Liver (tissue), 10 donors: ENCODE measurements at places on chromosomes 16 and 17. TPM values are rescaled to one million over a fixed set of nuclear protein-coding genes. Genes with fewer than 3 reads are reported as not detected.

DNA sequence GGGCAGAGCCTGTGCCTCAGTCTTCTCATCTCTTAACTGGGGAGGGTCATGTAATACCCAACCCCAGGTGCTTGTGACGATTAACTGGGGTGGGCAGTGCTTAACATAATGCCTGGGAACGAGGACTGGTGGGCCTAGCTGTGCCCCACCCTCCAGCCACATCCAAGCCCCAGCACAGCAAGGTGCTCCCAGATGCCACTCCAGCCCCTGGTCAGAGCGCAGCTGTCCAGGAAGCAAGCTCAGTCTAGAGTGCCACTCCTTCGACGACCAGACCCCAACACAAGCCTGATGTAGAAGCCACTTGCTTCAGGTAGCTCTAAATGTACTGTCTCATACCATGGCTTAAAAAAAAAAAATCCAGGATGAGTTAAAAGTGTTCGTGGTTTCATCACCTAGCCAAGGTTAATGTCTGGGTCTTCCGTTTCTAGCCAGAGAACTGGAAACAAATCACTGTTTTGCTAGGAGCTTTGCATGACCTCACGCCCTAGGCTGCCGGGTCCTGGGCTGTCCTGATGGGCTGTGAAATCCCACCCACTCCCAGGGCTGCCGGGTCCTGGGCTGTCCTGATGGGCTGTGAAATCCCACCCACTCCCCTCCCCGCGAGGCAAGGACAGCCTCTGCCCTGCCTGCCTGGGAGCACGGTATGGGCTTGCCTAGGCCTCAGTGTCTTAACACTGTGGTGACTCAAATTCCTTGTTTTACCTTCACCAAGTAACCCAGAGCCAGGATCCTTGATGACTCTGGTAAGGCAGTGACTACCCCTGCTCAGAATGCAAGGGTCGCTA lies 7.7 kb downstream of the MIEF2 start:
- H3K36me3 ChIP-seq = peaks cover 7% of the 10 kb centered on the region
- DNase-seq = peak; percentile 46
- H3K4me3 ChIP-seq = no peak overlapping the region
- H3K27ac ChIP-seq = no peak overlapping the region

DNA sequence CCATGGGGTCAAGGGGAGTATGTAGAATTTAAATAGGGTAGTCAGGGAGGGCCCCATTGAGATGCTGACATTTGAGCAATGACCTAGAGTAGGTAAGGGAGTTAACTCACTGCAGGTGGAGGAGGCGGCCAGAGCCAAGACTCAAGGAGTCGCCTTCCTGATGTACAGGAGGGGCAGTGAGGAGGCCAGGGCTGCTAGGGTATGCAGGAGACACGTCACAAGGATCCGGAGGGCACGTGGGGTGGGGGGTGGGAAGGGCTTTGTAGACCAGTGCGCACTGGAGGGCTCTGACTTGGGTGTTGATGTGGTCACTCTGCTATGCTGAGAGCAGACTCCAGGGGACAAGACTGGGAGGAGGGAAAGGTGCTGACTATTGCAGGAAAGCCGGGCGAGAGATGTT lies 37.5 kb downstream of the SPECC1 start:
- DNase-seq = no peak
- H3K4me1 ChIP-seq = no peaks in the 10 kb centered on the region

GRCh38 chr17:80475910-80476876 lies at the start of gene NPTX1:
Gene NPTX1 (minus strand): TSS chr17:80476607. CDS start chr17:80476446, 161 bp downstream.
- peaks cover 11% of the 10 kb centered on the region for H3K4me1 ChIP-seq
- peaks cover 9% of the 10 kb centered on the region for H3K27me3 ChIP-seq
- DNase-seq = no peak
- H3K27ac ChIP-seq = no peak within 1 kb of the TSS
- H3K4me3 ChIP-seq = no peak within 1 kb of the TSS
- no peaks in the 10 kb centered on the region for H3K36me3 ChIP-seq

GRCh38 chr17:16258901-16259300 lies 41.9 kb downstream of the PIGL start:
- H3K4me1 ChIP-seq = peaks cover 18% of the 10 kb centered on the region
- DNase-seq = no peak
- no peaks in the 10 kb centered on the region for H3K27me3 ChIP-seq
- no peak overlapping the region for H3K4me3 ChIP-seq

DNA sequence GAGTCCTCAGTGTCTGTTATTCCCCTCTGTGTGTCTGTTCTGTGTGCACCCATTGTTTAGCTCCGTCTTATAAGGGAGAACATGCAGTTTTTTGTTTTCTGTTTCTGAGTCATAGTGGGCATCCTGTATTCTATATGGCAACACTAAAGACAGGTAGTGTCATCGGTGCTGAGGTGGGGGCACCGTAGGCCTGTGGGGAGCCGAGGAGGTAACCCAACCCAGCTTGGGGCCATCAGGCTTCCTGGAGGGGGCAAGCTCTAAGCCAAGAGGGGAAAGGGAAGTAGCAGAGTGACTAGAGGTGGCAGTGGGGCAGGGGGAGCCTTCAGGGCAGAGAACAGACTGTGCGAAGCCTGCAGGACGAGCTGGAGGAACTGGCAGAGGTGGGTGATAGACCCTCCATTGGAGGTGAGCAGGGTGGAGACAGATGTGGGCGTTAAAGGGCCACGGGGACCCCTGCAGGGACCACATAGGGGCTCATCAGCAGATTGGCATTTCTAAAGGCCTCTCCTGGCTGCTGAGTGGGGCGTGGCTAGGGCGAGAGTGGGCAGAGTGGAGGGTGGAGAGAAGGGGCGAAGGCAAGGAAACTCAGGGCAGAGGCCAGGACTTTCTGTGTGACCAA lies 36.5 kb downstream of the CPNE2 start:
- no peaks in the 10 kb centered on the region for H3K4me1 ChIP-seq
- no peaks in the 10 kb centered on the region for H3K36me3 ChIP-seq
- H3K4me3 ChIP-seq = no peak overlapping the region
- DNase-seq = no peak
- H3K27me3 ChIP-seq = no peaks in the 10 kb centered on the region

GRCh38 chr16:24511174-24511573 lies 28.2 kb upstream of the RBBP6 start:
- H3K4me3 ChIP-seq = no peak overlapping the region
- H3K36me3 ChIP-seq = no peaks in the 10 kb centered on the region
- H3K4me1 ChIP-seq = no peaks in the 10 kb centered on the region
- peaks cover 3% of the 10 kb centered on the region for H3K27me3 ChIP-seq

- H3K4me1 ChIP-seq = peaks cover 3% of the 10 kb centered on the region
- H3K27me3 ChIP-seq = no peaks in the 10 kb centered on the region
Observed at GRCh38 chr16:58678269-58678668, 6.3 kb downstream of the SLC38A7 start.

DNA sequence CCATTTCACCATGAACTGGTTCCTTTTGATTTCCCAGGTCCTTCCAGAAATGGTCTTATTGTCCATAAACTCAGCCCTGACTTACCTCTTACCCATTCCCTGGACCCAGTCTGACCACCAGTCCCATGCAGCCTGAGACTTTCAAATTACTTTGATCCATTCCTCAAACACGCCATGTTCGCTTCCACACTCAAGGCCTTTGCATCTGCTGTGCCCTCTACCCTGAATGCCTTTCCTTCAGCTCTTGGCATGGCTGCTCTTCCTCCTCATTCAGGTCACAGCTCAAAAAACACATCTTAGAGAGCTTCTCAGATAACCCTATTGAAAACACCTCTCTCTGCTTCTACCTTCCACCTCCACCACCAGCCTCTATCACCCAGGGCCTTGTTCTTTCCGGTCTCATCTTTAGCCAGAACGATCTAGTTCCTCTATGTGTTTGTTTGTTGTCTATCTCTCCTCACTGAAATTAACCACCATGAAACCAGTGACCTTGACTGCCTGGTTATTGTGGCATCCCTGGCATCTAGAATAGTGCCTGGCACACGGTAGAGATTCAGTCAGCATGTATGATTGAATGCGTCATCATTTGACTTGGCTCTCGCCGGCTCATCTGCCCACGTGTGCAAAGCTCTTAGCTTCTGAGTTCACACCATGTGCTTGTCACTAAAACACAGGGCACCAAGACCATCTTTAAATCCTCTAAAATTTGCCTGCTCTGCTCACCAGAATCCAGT lies 12.8 kb downstream of the CRYM start:
- peaks cover 32% of the 10 kb centered on the region for H3K4me1 ChIP-seq
- no peak for DNase-seq
- no peaks in the 10 kb centered on the region for H3K27me3 ChIP-seq
- H3K27ac ChIP-seq = peak overlapping the region; percentile 82
- H3K36me3 ChIP-seq = no peaks in the 10 kb centered on the region

DNA sequence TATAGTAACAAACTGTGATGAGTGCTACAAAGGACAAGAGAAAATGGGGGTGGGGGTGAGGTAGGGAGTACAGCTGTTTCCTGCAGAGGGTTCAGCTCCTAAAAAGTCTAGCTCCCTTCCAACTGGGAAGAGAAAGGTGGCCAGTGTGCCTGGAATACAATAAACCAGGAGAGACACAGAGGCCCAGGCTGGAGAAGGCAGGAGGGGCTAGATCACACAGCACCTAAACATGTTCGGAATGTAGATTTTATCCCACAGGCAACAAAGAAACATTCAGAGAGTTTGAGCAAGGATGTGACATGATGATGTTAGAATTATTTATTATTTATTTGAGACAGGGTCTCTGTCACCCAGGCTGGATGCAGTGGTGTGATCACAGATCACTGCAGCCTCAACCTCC lies 10.2 kb downstream of the TEX2 start:
- H3K27me3 ChIP-seq = no peaks in the 10 kb centered on the region
- H3K4me1 ChIP-seq = peaks cover 13% of the 10 kb centered on the region
- H3K4me3 ChIP-seq = no peak overlapping the region
- no peak for DNase-seq

DNA sequence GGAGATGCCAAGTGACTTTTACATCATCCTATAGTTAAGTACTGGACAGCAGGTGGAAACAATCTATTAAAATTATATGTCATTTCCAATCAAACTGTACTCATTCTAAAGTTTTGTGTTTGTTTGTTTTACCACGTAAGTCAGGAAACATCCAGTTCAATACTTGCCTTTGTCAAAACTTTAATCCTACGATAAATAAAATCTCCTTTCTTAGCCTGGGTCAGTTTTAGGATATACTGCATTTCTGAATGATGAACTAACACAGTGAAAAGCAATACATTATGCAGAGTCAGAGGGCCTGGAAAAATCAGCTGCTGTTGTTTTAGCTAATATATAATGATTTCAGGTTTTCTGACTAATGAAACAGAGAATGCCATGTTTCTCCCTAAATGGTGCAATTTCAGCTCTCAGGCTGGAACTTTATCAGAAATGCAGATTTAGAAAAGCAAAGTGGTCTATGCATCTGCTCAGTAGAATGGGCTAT lies 756.4 kb downstream of the CDH11 start:
- H3K36me3 ChIP-seq = no peaks in the 10 kb centered on the region
- no peaks in the 10 kb centered on the region for H3K27me3 ChIP-seq
- no peak for DNase-seq

DNA sequence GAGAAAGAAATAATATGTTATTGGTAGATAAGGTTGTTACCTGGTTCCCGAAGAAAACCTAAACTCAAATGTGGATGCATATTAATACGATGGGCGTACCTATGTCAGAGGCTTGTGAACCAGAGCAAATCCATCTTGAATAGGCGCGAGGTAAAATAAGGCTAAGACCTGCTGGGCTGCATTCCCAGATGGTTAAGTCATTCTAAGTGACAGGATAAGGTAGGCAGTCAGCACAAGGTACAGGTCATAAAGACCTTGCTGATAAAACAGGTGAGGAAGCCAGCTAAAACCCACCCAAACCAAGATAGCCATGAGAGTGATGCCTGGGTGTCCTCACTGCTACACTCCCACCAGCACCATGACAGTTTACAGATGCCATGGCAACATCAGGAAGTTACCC lies 1400.1 kb downstream of the CDH8 start:
- no peaks in the 10 kb centered on the region for H3K27me3 ChIP-seq
- no peak overlapping the region for H3K27ac ChIP-seq
- no peak overlapping the region for H3K4me3 ChIP-seq
- H3K4me1 ChIP-seq = no peaks in the 10 kb centered on the region

DNA sequence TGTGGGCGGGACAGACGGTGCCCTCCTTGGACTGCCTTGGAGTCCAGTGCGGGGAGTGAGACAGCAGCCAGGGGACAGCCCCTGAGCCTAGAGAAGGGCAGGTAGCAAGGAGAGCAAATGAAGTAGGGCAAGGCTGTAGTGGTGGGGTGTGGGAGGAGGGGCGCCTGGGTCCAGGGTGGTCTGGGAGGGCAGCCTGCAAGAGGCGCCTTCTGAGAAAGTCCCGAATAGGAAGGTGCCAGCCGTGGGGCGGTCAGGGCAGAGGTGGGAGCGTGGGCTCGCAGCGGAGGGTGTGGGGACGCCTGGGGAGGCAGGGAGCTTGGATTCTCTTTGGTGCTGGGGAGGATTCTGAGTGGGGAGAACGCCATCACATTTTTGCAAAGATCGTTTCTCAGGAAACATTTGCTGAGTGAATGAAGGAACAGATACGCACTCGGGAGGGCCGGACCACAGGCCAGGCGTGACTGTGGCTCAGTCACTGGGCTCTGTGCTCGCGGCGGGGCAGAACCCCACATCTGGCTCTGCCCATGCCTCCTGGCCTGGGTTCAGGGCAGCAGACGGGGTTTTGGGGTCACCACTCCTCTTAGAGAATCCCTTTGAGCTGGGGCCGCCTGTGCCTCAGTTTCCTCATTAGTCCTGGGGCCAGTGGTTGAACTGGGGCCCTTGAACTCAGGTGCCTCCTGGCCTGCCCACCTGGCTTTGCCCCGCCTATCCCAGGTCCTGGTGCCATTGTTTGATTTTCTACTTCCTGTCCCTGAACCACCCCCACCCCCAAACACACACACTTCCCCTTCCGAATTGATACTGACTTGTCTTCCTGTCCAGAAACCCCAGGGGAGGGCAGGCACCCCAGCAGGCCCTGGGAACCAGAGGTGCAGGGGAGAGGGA lies 4.2 kb downstream of the SNN start:
- no peak for DNase-seq
- H3K27me3 ChIP-seq = no peaks in the 10 kb centered on the region
- H3K36me3 ChIP-seq = no peaks in the 10 kb centered on the region
- H3K4me3 ChIP-seq = no peak overlapping the region
- H3K27ac ChIP-seq = peak overlapping the region; percentile 55

DNA sequence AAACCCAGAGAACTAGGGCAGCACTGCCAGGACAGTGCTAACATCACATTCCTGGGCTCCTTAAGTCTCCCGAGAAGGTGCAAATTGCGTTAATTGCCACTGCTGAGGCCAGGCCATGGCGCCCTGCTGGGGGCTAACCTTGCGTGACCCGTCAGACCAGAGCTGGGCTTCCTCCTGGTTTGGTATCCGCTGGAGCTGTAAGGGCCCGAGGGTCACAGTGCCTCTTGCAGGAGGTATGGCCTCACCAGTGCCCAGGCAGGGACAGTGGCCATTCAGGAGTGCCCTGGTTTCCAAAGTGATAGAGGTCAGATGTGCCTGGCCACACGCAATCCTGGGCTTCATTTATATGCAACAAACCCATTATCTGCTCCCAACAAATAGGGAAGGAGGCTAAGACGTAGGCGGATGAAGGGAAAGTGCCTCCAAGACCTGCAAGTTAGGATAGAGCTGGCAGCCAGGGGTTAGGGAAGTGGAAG lies 17.7 kb upstream of the ADCY9 start:
- H3K36me3 ChIP-seq = no peaks in the 10 kb centered on the region
- DNase-seq = no peak
- no peaks in the 10 kb centered on the region for H3K4me1 ChIP-seq
- H3K27me3 ChIP-seq = no peaks in the 10 kb centered on the region

The TSPAN10 gene
- total RNA-seq = 0.17 TPM

The KRT32 gene
- total RNA-seq = not detected

The RNF227 gene
- 1.4 TPM for total RNA-seq
